ENCODE measurements at places on chromosomes 12 and 14.

DNA sequence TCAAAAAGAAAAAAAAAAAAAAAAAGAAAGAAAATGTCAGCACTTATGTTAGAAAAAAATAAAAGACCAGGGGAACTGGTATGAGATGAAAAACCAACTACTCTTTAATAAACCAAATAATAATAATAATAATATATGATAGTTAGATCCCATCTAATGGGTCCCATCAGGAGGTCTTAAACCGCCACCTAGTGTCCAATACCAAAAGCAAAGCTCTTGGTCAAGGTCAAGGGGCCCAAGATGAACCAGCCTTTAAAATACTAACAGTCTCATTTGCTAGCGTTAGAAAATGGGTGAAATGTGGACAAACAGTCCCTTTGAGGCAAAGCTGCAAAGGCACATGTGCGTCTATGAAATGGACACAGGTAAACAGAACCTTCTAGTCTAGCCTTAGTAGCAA is 12.3 kb downstream of the BRAP start:
- DNase-seq, result no peak

DNA sequence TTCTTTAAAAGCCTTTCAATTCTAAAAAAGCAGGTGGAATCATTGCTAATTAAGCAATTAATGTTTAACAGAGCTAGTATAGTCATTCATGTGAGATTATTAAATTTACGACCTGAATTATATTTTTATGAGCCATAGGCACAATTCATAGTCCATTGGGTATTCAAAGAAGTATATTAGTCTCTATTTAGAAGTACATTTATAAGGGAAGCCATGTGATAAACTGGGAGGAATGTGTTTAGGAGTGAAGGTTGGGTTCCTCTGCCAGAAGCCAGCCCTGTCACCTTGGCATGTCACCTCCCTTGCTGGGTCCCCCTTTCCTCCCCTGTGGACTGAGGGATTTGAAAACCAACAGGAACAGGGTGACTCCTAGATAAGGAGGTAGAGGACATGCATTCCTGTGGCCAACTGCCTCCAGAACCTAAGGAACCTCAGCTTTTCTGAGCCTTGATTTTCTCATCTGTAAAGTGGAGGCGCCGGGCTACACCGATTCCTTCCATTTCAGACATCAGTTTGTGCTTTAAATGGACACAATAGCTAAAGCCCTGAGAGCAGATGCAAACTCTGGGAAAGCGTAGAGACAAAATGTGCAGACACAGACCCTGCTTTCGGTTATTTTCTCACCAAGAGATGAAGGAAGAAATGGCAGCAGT is 5.4 kb upstream of the KRT2 start:
- DNase-seq, result no peak

DNA sequence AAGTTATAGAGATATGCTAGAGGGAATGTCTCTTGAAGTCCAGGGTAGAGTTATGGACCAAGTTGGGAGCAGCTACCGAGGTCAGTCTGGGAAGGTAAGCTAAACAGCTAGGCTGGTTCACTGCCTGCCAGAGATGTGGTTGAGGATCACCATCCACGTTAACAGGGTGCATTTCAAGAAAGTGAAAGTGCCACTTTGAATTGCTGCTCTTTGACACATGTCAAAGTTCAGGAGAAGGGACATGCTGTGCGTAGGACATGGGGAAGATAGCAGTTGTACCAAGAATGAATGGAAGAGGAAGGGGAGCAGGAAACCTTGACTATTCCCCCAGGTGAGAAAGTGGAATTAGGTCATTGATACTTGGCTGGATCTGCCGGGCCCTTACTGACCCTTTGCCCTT is 49.5 kb downstream of the MAX start:
- DNase-seq, result no peak

DNA sequence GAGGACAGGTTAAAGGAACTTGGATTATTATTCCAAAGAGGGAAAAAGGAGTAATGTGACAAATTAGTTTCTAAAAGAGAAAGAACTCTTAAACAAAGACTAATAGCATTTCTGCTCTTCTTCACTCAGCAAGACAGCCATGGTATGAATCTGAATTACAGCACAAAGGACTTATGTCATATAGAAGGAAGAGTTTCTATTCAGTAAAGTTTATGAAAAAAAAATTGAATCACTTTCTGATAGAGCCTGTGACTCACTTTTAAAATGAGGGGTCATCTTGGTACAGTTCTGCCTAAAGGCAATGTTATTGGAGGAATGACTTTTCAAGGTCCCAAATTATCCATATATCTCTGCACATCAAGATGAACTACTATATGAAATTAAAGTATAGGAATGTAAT is 101.7 kb downstream of the DUSP6 start:
- DNase-seq, result no peak

- DNase-seq, result no peak
Observed at GRCh38 chr14:103161054-103161397, 37.8 kb downstream of the TNFAIP2 start.

DNA sequence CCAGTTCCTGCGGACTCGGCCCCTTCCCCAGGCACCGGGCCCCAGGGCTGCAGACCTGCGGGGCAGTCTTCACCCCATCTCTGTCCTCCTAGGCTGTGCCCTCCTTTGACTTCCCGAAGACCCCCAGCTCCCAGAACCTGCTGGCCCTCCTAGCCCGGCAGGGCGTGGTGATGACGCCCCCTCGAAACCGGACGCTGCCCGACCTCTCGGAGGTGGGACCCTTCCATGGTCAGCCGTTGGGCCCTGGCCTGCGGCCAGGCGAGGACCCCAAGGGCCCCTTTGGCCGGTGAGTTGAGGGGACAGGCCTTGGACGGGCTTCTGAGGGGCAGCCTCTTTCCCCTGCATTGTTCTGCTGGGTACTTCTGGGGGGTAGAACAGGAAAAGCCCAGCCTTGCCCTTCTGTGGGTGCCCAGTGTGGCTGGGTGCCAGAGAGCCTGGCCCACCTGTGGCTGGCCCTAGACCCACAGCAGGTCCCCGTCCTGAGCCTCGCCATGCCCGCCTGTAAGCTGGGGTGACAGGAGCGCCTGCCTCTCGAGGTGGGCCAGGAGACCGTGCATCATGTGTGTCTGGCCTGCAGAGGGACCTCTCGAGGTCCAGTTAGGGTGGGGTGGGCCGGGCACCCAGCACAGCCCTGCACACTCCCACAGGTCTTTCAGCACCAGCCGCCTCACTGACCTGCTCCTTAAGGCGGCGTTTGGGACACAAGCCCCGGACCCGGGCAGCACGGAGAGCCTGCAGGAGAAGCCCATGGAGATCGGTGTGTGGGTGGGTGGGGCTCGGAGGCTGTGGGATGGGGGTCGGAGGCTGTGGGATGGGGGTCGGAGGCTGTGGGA is 12.6 kb upstream of the PUS1 start:
- DNase-seq, result no peak

- no peak for DNase-seq
Observed at GRCh38 chr14:89264196-89264800, 152.7 kb downstream of the FOXN3 start.

- no peak for DNase-seq
Observed at GRCh38 chr14:37697489-37698121, 102.2 kb downstream of the TTC6 start.

GRCh38 chr14:38469156-38469555 is 213.3 kb upstream of the CLEC14A start:
- no peak for DNase-seq

GRCh38 chr14:80003138-80003537 is 208.2 kb downstream of the DIO2 start:
- DNase-seq, result no peak

GRCh38 chr12:80593766-80594165 is 113.7 kb upstream of the MYF6 start:
- no peak for DNase-seq

DNA sequence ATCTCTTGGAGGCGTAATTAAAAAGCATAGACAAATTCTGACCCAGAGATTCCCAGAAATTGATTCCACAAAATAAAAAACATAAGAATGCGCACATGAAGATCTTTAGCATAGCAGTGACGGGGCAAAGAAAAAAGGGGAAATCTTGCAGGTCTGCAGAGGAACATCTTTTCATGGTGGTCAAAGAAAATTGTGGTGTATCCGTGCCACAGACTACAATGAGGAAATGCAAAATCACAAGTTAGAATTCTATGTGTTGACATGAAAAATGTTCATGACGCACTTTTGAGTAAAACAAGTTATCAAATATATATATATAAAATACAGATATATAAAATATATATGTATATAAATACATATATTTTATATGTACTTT is 101.6 kb downstream of the RIMBP2 start:
- DNase-seq, result no peak

GRCh38 chr12:75790219-75790618 is 241.4 kb downstream of the PHLDA1 start:
- DNase-seq, result no peak

DNA sequence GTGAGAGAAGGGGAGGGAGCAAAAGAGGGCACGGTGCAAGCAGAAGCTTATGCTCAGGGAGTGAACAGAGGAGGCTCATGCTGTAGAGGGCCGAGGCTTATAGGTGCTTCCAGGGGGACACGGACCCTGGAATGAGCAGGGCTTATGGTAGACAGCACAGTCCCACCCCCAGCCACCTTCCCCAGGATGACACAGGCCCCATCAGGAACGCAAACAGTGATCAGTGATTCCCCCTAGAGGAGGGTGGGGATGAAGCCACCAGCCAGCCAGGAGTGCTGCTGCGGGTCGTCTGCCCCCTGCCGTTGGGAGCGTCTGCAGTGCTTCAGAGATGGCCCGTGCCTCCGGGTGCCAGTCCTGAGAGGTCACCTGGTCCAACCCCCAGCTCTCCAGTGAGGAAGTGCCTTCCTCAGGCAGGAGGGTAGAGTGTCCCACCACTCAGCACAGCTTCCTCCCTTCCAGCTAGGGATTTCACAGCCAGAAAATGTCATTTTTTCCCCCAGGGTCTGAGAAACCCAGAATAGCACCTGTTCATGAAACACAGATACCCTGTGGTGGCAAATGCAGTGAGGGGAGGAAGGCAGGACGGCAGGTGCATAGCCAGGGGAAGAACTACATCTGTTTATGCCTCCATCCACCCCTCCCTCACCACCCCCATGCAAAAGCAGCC is 60.7 kb downstream of the SLC6A12 start:
- peak; percentile 80 for DNase-seq

- DNase-seq, result no peak
Observed at GRCh38 chr12:17215759-17216570, 610.0 kb upstream of the LMO3 start.

DNA sequence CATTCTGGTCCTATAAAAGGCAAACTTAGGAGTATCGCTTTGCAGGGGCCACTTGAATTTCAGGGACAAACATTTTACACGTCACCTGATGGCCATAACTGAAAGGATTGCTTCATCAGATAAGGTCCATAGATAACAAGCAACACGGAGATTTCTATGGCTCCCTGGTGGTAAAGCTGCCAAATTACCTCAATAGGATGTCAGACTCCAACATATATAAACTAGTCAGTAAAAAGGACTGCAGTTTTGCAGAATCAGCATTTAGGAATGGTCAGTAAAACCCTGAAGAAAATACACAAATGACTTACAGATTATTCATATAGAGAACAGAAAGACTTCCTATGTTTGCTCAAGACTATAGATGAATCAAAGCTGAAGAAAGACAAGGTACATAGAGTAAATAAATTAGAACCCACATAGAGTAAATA is 66.1 kb upstream of the GRIP1 start:
- no peak for DNase-seq

GRCh38 chr14:61536661-61537562 is 158.4 kb upstream of the HIF1A start:
- no peak for DNase-seq

DNA sequence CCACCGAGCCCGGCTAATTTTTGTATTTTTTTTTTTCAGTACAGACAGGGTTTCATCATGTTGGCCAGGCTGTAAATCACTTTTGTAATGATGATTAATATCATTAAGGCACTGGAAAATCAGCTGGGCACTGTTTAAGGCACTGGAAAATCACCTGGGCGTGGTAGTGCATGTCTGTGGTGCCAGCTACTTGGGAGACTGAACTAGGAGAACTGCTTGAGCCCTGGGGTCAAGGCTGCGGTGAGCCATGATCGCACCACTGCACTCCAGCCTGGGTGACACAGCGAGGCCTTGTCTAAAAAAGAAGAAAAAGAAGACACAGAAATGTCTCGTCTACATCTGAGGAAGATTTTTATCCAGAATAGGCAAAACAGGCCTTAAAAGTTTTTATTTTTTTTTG is 12.7 kb downstream of the SLC11A2 start:
- DNase-seq, result no peak

DNA sequence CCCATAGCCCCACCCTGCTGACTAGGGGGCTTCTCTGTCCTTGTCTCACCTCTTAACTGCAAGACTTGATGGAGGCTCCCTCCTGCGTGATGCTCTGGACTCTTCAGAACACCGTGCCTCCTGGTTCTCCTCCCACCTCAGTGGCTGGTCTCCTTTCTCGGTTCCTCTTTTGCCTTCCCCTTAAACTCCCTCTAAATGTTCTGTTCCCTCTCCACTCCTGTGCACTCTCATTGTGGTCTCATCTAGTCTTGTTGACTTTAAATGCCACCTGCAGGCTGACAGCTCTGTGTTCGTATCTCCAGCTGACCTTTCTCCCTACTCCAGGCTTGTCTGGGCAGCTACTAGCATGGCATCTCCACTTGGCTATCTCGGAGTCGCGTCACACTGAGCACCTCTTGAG is 28.3 kb downstream of the DYNC1H1 start:
- no peak for DNase-seq

GRCh38 chr12:103197725-103198388 is 240.4 kb downstream of the ASCL1 start:
- no peak for DNase-seq

DNA sequence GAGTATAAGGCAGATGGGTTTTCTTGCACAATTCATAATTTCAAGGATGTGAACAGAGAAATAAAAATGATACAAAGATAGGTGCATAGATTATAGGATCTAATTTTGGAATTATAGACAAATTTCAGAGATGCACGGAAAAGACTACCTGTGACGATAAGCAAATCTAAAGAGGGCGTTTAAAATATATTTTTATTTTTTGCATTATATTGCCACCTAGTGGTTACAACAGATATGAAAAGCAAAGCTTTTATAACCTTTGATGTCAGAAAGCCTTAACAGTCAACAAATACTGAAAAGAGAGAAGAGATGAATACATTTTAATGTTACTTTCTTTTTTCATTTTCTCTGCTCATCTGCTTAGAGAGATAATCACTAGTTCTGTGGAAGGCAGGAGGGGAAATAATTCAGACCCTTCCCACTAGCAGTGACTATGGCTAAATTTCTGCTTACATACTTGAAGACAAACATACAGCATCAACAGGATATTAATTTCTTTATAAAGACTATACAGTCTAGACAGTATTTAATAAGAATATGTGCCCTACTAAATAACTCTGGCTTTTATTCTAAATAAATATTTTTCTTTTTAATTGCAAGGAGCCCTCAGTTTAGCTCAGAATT is 46.3 kb downstream of the NTS start:
- peak; percentile 32 for DNase-seq

Measured in NCI-H2171 treated with DMSO at 0.1 percent for 48 hours (cell line).